ENCODE measurements at places on chromosomes 5 and 9.
A peak's percentile ranks its signal among the peaks of the same experiment; 100 is the strongest.

DNA sequence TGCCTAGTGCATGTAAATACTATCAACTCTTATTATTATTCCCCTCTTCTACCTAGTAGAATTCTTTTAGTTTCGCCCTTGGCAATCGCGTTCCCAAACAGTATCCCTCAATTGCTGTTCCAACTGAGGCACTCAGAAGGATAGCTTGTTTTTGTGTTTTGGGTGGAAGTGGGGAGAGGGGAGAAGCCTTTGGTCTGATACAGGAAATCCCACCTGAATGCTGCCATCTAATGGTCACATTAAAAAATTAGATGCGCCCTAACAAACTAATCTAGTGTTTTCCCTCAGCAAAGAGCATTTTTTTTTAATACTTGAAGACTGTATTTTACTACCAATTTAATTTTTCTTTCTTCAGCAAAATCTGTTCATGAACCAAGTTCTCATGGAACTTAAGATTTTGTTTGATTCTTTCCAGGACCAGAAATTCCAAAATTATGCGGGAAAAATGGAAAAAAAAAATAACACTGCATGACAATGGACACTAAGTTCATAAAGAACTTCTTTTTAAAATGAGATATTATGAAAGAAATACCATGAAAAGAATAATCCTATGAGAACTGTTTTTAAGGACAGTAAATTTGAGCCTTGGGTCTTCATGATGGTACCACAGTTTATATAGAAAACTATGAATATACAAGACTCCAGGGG is 22.2 kb upstream of the GLDC start:
- DNase-seq = peak; percentile 37

GRCh38 chr5:169248550-169248949 is 52.4 kb downstream of the SLIT3 start:
- no peak for DNase-seq

- DNase-seq = peak; percentile 55
Measured at GRCh38 chr5:130541617-130542221, 623.3 kb downstream of the HINT1 start.

GRCh38 chr9:133050142-133050541 is 11.6 kb upstream of the CEL start:
- DNase-seq = peak; percentile 60

- no peak for DNase-seq
Measured at GRCh38 chr9:81499594-81499993, 189.8 kb downstream of the TLE1 start.

DNA sequence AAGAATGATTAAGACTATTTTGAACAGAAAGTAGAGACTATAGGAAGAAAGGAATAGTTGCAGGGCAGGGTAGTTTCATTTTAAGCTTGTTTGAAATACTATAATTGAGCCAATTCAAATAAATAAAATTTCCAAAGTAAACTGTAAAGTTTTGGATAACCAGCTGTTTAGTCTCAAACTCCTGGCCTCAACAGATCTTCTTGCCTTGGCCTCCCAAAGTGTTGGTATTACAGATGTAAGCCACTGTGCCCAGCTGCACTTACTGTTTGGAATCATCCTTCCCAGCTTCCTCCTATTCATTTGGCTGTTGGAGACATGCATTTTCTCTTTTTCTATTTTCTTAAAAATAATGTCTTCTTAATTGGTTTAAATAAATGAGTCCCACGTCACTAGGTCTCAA is 231.0 kb downstream of the NNT start:
- DNase-seq = no peak

DNA sequence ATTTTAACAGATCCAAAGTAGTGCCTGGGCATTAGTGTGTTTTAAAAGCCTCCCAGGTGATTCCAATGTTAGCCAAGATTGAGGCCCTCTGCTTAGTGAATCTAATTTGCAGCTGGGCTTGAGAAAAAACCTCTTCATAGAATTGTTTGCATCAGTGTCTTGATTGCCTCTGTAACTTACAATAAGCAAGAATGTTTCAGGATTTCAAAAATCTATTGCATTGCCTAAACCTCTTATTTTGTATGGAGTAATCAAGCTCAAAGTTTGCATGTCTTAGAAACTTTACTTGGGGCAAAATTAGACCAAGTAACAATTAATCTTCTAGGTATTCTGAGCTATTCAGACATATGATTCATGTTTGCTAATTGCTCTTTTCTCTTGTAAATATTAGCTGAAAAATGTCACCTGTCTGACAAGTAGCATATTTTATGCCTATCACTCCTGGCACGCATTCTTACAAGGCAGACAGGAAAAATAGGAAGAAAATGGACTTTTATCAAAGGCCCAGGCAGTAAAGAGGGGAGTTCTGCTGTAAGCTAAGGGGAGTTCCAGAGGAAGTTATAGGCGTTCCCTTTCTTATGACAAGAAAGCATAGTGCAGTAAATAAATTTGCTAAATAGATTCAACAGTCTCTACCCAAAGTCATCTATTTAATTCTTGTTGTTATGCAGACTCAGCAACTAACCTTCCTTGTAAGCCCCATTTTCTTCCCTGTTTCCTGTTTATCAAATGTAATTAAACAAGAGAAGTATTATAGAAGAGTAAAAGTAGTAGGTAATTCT is 21.0 kb downstream of the PDCD1LG2 start:
- DNase-seq = no peak

DNA sequence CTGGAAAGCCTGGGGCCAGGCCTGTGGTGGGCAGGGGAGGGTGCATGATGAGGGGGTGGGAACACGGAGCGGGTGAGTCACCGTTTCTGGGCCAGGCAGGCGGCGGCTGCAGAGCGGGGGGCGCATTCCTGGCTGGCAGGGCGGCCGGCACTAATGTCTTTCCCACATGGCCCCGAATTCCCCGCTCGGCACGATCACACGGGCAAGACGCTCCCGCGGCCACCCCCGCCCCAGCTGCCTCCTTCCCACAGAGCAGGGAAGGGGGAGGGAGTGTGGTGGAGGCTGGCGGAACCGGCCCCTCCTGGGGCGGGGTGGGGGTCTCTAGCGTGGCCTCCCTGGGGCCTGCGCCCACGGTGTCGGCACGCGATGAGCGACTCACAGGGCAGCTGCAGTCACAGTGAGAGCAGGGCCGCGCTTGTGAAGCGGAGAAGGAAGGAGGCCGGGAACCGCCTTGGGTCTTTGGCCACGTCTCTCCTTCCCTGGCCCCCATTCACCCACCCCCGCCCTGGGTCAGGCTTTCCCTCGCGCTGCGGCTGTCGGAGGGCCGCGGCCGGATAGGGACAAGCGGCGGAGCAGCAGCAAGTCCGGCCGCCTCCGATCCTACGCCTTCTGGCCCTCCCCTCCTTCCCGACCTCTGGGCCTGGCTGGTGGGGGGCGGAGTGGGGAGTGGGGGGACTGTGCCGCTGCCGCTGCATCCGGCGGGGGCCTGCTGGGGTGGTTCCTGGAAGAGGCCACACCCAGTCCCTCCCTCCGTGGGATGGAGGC is 48.9 kb downstream of the CXXC5 start:
- DNase-seq = peak; percentile 91

- no peak for DNase-seq
Measured at GRCh38 chr5:53368516-53368915, 111.9 kb upstream of the FST start.

DNA sequence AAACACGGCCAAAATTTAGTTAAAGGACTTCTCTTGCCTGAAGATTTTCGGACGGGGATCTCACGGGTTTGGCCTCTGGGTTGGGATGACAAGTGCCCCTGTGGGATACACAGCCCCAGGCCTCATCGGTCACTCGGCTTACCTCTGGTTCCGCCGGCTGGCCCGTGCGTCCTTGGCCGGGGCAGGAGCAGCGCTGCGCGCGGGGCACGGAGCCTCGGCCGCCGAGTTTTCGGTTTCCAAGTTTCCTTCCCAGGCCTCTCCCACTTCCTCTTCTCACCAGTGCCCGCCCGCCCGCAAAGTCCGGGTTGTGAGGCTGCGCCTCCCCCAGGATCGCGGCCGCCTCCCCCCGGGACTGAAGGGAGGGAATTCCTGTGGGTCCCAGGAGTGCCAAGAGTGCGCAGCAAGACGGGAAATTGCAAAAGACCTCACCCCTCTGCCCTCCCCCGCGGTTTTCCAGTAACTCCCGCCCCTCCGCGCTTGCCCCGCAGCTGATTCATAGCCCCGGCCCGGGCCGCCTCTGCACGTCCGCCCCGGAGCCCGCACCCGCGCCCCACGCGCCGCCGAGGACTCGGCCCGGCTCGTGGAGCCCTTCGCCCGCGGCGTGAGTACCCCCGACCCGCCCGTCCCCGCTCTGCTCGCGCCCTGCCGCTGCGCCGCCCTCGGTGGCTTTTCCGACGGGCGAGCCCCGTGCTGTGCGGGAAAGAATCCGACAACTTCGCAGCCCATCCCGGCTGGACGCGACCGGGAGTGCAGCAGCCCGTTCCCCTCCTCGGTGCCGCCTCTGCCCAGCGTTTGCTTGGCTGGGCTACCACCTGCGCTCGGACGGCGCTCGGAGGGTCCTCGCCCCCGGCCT is at the start of gene OSMR:
TSS of gene OSMR (plus strand) at position 487 of the 853 bp plus-strand sequence. CDS start 23,033 bp downstream, outside the sequence.
- DNase-seq = peak; percentile 99

GRCh38 chr9:32442433-32442832 is 58.0 kb downstream of the ACO1 start:
- DNase-seq = no peak

DNA sequence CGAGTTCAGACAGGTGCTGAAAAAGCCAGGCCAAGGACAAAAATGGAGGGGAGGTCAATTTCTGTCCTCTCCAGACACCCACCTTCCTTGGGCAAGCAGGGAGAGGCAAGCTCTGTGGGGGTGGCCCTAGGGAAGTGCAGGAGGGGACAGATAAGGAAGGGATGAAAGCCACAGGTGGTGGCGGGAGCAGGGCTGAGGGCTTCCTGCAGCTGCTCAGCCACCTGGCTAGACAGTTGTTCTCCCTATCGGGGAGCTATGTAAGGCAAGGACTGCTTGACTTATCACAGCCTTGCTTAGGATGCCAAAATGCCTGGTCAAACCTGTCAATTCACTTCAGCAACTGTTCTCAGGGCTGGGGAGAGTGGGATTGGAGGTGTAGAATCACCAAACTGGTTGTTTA is 266.1 kb downstream of the ZSWIM6 start:
- DNase-seq = no peak

GRCh38 chr5:135864503-135865435 is 30.3 kb downstream of the SLC25A48 start:
- no peak for DNase-seq

GRCh38 chr9:84759300-84759750 is 89.8 kb downstream of the NTRK2 start:
- DNase-seq = no peak

- DNase-seq = peak; percentile 98
Measured at GRCh38 chr9:96139592-96140295, 162.2 kb downstream of the HSD17B3 start.

DNA sequence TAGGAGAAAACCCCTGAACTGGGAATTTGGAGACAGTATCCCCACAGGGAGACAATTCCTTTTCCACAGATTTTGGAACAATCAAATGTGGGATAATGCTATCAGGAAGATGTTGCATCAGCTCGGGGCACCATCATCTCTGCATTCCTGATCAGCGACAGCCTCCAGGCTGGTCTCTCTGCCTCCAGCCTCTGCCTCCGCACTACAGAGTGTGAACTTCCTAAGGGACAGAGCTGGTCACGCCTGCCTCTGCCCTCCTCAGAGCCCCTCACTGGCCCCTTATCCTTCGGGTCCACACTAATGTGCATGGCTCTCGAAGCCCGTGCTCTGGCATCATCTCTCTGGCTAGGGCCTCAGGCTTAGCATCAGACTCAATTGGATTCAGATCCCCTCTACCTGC is 8.6 kb downstream of the FOXI1 start:
- DNase-seq = no peak

GRCh38 chr9:70398145-70398556 is 16.3 kb downstream of the KLF9 start:
- no peak for DNase-seq

- DNase-seq = no peak
Measured at GRCh38 chr5:59615272-59615671, 278.3 kb downstream of the PDE4D start.

DNA sequence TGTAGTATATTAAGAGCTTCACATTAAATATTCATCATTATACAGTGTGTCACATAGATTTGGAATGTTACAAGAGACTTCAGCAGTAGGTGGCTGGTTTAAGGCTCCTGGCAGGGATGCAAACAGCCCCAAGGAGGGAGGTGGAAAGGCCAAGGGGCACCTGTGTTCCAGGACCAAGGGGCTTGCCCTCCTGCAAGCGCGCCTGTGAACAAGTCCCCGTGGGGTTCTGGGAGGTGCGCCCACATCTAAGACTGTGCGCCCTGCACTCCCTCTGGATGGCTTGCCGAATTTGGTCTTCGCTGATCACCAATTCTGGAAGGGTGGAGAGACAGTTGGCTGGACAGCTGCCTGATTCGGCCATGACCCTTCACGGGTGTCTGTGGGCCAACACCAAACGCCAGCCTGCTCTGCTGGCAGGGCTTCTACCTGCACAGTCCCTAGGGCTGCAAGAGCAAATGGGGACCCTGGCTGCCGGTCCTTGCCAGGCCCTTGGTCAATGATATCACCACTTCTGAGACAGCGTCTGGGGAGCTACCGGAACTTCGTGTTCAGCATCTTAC is 12.1 kb upstream of the SLC25A51 start:
- no peak for DNase-seq

- DNase-seq = no peak
Measured at GRCh38 chr9:116406469-116406868, 252.9 kb downstream of the PAPPA start.

GRCh38 chr5:52870448-52870847 is 82.7 kb downstream of the ITGA1 start:
- DNase-seq = peak; percentile 27

DNA sequence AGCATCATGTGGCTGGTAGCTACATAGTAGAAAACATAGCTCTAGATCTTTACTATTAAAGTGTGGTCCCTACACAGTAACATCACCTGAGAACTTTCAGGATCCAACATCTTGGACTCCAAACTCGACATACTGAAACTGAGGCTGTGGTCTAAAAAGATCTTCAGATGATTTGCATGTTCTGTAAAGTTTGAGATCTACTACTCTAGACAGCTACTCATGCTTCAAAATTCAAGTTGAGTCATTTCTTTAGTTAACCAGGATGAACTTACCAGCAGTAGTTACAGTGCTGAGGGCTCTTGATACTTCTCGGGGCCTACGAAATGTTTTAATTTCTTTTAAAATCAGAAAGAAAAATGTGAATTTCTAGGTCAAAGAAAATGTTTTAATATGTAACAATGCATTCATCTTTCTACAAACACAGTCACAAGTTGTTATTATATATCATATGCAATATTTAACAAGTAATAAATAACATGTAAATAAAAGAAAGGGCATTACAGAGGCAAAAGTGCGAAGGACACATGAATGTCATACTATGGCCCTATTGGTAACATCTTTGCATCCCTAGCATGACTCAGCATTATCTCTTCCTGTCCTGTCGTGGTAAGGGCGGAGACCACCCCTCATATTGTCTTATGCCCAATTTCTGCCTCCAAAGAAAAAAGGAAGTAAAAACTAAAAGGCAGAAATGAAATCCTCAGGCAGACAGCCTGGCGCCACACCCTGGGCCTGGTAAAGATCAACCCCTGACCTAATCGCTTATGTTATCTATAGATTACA is 563.9 kb upstream of the TLE4 start:
- DNase-seq = no peak

DNA sequence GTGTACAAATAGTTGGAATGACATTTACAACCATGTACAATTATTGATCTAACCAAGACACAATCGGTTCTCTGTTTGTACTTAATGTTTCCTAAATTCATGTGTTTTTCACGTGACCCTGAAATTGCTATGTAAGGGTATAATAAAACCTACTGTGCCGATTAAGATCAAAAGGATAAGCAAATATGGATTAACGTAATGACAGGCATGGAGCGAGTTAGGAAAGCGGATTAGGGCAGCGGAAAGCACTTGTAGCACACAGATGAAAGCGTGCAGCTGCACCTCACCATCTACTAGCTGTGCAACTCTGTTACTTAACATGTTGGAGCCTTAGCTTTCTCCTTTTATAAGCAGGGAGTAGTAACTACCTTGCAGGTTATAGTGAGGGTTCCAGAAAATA is 38.3 kb upstream of the ZFYVE16 start:
- DNase-seq = no peak

- no peak for DNase-seq
Measured at GRCh38 chr9:36898431-36899020, 135.5 kb downstream of the PAX5 start.

Measured in fibroblast of villous mesenchyme (primary cell).